Head of caudate nucleus (tissue), 42 donors: ENCODE measurements at places on chromosomes 5 and 9.

DNA sequence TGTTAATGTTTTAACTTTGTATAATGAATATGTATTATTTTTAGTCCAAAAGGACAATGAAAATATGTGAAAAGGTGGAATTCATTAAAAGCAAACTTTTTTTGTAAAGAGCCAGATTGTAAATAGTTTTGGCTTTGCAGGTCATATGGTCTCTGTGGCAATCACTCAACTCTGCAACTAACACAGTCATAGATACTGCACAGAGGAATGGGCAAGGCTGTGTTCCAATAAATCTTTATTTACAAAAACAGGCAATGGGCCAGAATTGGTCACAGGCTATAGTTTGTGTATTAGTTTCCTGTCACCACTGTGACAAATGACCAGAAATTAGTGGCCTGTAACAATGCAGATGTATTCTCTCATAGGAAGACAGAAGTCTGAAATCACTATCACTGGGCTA lies 125.4 kb upstream of the PTCH1 start:
- no peak for DNase-seq

DNA sequence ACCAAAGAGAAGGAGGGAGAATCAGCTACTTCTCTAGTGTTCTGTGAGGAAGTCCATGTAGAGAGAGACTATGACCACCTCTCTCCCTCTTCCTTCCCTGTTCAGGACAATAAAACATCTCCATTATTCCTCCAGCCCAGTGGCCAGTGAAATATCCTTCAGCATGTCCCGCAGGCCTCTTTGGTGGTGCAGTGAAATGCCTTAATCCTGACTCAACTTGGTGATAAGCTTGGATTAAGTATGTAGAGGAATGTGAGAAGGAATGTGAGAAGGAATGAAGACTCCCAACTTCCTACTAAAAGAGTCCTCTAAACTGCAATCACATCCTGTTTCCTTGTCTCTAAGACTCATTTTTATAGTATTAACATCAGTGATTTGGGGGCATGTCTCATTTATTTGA lies 167.3 kb downstream of the TRPM3 start:
- no peak for DNase-seq

- DNase-seq = no peak
Measured at GRCh38 chr9:129868872-129869486, 33.7 kb downstream of the USP20 start.

- no peak for DNase-seq
Measured at GRCh38 chr9:115923410-115923809, 230.2 kb upstream of the PAPPA start.

DNA sequence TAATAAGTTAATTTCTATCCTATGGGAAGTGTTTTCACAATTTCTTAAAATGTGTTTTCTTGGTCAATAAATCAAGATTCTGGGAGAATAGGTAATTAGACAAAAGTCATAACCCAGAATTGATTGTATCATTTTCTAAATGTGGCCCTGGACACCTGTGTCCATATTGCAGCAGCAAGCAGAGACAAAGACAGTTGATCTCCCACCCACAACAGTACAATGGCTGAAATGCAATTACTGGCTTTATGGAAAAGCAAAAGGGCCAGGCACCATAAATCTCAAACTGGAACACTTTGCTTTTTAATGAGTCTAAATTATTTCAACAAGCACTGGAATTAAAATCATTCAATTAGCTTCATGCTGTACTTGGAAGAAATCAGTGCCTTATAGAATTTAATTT lies 157.2 kb downstream of the ESM1 start:
- DNase-seq = no peak

DNA sequence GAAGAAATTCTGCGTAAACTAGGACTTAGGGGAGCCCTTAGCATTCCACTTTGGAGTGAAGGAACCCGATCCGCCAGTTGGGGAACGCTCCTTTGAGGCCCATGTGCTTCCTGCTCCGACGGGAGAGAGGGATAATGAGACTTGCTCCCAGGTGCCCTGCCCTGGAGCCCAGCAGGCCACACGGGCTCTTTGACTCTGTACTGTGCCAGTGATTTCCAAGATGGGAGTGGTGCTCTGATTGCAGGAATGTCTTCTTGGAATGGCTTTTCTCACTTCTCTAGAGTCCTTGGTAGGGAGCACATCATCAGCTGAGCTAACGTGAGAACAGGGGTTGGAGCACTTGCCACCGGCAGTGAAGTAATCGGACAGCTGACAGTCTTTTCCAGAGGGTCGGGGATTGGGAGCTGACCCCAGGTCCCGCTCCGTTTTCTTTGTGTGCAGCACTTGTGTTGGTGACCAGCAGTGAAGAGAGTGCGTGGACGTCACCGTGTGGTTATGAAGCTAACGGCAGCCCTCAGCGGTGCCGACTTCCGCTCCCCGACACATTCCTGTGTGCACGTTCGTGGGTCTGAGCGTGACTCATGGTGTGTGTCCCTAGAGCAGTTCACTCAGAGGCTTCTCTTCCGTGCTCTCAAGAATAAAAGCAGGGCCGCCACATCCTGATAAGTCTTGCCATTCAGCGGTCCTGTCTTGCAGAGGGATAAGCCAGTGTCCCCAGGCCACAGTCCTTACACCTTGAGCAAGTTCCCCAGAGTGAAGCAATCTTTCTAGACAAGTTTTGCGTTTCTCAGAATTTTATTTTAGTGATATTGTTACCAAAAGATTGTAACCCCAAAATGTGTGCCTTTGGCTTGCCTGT lies 25.6 kb downstream of the ABL1 start:
- no peak for DNase-seq

GRCh38 chr5:3004361-3005080 lies 253.0 kb upstream of the IRX2 start:
- no peak for DNase-seq

DNA sequence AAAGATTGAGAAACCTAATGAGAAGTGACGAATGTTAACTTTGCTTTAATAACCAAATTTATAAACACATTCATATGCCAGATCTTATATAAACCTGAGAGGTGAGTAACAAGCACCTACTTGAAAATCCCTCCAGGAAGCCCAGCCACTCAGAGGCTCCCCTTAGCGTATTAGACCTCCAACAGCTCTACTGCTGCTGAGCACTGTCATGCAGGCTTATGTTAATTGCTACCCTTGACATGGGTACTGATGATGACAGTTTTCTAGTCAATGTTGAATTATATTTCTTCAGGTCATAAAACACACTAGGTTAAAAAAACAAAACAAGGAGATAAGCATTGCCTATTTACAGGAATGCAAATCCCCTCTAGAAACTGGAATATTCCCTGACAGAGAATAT lies 161.2 kb downstream of the MPDZ start:
- DNase-seq = no peak
